ENCODE measurements at places on chromosomes 11 and 22.
A peak's percentile ranks its signal among the peaks of the same experiment; 100 is the strongest.

GRCh38 chr11:75406338-75406777, 7.0 kb downstream of the RPS3 start:
- peak; percentile 76 for DNase-seq

GRCh38 chr11:102253020-102253715, 64.1 kb upstream of the BIRC3 start:
- peak; percentile 14 for DNase-seq

DNA sequence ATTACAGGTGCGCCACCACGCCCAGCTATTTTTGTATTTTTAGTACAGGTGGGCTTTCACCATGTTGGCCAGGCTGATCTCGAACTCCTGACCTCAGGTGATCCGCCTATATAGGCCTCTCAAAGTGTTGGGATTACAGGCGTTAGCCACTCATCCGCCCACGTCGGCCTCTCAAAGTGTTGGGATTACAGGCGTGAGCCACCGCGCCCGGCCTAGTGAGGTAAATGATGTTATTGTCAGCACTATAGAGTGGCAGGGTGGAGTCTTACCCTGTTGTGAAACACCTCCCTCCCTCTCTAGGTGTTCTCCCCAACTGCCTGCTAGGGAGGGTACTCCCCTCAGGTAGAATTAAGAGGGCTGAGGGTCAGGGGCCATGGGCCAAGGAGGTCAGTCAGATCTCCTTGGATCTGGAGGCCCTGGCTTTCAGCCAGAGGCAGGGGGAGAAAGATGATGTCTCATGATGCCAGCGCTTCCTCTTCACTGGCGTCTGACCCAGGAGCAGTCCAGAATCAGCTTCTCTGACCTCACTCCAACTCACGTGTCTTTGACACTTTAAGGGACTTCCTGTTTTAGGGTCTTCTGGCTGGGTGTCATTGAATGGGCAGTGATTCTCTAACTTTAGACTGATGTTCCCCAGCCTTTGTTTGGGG, 2.0 kb downstream of the GGA1 start:
- peak; percentile 67 for DNase-seq

- DNase-seq, result no peak
Measured at GRCh38 chr11:129427376-129427775, 51.7 kb downstream of the BARX2 start.

- DNase-seq, result no peak
Measured at GRCh38 chr11:32382339-32383049, 52.8 kb downstream of the WT1 start.

DNA sequence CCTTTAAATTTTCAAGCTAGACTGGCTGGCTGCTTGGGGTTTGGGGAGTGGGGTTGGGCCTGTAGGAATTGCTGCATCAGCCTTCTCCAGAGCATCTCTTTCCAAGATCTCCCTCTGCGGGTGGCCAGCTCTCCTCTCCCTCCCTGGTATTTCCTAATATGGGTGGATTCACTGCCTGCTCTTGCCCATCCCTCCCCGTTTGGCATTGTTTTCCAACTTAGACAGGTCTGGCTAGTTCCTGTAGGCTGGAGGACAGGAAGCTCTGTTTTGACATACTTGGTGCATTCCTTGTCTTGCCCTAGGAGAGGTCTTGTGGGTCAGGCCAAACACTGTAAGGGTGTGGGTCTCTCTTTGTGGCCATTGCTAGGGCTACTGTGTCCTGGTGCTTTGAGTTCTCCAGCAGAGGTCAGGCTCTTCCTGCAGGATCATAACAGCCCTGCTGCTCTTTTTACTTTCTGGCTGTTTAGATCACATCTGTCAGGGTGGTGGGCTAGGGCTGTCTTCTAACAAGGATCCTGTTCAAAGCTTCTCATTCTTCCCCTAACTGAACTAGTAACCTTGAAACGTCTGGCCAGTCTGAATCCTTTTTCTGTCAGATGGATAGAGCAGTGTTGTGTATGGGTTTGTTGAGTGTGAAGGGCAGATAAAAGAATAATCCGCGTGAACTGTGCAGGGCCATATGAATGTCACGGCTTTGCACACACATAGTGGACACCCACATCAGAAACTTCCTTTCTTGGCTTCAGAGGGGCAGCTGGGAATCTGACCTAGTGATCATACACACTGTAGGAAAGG, 18.3 kb upstream of the MICALL1 start:
- no peak for DNase-seq

- DNase-seq, result no peak
Measured at GRCh38 chr11:5604896-5605295, 8.5 kb downstream of the TRIM6 start.

DNA sequence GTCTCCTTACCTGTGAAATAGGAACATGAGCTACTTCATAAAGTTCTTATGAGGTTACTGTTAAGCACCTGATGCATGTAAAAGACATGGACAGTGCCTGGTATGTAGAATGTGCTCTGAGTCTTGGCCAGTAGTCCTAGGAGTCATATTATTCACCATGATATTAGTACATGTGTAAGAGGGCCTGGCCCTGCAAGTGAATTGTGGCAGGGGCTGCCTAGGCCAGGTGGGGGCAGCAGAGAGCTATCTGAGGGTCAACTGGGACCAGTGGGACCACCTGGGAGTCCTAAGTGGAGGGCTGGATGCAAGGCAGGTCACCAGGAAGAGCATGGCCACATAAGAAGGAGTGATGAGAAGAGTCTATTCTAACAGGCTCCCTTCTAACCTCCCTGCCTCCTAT, 529.5 kb downstream of the SOX6 start:
- peak; percentile 63 for DNase-seq

DNA sequence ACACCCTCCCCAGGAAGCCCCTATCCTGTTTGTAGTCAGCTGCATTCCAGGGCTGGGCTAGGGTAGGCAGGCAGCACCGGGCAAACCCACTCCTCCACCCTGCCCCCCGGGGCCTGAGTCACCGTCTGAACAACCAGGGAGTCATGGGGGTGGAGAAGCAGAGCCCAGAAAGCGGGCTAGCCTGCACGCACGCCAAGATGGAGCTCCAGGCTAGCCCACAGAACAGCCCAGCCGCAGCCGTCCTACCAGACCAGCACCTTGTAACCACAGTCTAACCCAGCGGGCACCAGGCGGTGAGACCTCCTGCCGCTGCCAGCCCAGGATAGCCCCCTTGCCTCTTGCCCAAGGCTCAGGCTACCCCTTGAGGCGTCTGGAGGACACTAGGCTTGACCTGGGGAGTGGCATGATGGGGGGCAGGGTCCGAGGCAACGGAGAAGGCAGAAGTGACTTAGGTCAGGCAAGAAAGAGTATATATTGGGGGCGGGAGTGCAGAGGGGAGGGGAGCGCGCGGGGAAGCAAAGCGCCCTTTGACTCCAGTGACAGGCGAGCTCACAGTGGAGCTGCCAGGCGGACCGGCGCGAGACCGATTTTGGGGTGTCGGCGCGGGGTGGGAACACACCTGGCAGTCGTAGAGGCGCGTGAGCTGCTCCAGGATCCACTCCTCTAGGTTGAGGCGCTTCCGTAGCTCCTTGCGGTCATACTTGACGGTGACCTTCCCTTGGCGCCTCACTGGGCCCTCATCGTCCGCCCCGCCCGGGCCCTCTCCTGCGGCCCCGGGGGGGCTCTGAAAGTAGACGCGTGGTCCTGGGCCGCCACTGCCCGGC, 734 bp downstream of the PPP1R14B start:
- DNase-seq, result peak; percentile 90

DNA sequence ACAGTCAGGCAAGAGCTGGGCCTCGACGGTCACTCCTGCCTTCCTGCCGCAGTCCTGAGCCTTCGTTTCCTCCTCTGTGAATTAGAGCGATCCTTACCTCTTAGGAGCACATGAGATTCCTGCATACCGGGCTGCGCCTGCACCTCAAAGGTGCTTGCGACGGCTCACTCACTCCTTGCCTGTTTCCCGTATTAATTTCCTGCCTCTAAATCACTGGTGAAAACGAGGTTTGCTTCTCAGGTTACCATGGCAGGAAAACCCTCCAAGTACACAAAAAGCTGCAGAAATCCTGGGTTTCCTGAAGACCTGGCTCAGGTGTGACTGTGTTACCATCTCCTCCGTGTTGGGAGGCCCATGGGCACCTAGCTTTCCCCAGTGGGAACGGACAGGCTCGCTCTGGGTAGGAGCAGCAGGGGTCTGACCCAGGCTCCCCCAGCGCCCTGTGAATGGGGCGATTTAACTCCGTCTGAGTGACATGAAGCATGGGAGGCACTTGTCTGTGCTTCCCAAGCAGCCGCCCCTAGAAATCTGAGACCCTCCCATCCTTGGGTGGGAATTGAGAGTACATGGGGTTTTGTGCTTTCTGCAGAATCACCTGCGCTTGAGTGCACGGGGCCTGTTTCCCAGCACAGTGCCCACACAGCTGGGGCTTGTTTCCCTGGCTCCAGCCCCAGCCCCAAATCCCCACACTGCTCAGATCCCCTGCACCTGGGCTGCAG, 64.8 kb downstream of the PHF21B start:
- no peak for DNase-seq

GRCh38 chr11:45280449-45280848, 5.7 kb downstream of the SYT13 start:
- DNase-seq, result no peak

- DNase-seq, result no peak
Measured at GRCh38 chr22:28398981-28399380, 280.7 kb downstream of the TTC28 start.

- no peak for DNase-seq
Measured at GRCh38 chr11:94588366-94588942, 21.3 kb downstream of the PIWIL4 start.

DNA sequence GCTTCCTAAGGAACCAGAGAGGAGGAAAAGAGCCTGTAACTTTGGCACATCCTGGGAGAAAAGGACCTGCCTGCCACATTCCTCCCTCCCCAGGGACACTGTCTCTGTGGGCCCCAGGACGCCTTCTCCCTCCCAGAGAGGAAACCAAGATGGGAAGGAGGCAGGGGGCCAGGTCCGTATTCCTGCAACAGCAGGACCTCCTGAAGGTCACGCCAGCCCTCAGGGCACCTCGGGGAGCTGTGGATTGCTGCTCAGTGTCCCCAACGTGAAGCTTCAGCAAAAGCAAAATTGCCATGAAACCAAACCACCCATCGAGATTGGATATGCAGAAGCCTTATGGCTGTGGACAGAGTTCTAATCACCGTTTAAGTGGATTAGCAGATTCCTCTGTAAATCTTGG, 86.7 kb downstream of the ARHGAP8 start:
- no peak for DNase-seq

DNA sequence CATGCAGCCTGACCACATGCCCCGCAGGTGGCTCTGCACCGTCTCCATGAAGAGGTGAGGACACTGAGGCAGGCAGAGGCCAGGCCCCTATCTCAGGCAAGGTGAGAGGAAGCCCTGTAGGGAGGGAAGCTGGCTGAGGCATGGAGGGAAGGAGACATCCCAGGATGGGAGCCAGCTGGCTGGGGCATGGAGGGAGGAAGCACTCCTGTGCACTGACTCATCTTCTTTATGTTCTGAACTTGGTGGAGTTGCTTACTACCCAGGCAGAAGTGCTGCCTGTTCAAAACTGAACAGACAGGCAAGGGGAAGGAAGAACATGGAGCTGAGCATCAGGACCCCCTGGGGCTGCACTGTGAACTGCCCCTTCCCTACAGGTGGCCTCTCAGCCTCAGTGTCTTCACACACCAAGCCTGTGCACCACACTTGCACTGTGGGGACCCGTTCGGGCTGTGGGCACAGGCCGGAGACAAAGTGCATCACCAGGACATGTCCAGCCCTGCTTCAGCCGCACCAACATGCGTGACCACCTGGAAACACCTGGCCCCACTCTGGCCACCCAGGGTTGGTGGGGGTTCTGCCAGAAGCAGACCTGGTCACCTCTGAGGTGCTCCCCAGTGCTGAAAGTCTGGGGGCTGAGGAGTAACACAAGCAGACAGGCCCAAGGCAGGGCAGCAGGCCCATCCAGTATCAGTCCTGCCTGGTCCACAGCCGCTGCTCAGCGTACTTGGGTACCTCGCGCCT, 55.5 kb downstream of the DGCR2 start:
- no peak for DNase-seq

- DNase-seq, result peak; percentile 68
Measured at GRCh38 chr22:37336579-37336978, 54.3 kb downstream of the CYTH4 start.

- DNase-seq, result peak; percentile 49
Measured at GRCh38 chr11:6681949-6682348, 1.2 kb downstream of the MRPL17 start.

DNA sequence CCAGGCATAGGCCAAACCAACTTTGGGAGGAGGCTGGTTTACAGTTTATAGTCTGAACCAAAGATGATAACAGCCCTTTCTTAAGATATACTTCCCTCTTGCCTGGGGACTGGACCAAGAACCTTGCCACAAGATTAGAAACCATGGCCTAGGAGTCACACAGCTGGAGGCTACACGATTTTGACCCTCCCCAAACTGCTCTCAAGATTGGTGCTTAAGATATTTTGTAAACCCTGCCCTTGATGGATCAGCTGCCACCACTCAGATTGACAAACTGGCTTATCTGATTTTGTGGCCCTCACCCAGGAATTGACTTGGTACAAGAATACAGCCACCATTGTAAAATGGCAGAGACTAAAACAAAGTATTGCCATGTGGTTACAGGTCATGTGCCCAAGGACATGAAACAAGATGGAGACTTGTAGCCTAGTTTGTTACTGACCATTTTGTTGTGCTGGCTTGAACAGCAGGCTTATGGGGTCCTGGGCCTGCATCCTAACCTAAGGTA, 17.4 kb upstream of the EI24 start:
- DNase-seq, result no peak

DNA sequence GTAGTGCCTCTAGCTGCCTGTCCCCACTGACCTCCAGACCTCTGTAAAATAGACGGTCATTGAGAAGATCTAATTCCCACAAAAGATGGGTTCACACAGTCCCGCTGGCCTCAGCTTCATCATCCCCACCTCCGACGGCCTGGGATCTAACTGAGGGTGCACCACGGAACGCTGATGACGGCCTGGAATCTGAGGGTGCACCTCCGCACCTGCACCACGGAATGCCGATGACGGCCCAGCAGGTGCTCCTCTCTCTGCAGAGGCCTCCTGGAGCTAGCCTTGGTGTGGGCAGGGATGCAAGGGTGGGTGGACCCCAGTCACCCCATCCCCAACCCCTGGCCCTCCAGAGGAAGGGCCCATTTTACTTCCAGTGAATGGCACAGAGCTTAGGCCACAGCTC, 77.3 kb downstream of the PHF21B start:
- DNase-seq, result no peak

DNA sequence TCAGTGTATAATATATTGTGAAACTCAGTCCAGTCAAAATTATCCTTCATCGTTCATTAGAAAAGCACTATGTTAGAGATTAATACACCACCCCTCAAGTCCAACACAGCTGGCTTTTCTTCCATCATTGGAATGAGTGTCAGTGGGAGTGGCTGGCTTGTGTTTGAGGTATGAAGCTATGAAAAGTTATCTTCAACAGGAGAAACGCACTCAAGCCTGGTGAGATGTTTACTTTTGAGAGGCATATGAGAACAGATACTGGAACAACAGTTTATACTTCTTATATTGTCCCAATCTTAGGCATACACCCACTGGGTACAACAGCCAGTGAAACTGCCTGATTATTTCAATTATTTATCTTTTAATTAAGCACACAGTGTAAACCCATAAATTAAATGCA, 34.3 kb downstream of the PLEKHB1 start:
- DNase-seq, result no peak

GRCh38 chr11:128222245-128222884, 365.0 kb downstream of the ETS1 start:
- DNase-seq, result no peak

- peak; percentile 49 for DNase-seq
Measured at GRCh38 chr11:606245-606644, 9.5 kb downstream of the IRF7 start.
